Activated T-cell treated with anti-CD3 and anti-CD28 coated beads for 48 hours (primary cell): ENCODE measurements at places on chromosomes 3 and 15.

DNA sequence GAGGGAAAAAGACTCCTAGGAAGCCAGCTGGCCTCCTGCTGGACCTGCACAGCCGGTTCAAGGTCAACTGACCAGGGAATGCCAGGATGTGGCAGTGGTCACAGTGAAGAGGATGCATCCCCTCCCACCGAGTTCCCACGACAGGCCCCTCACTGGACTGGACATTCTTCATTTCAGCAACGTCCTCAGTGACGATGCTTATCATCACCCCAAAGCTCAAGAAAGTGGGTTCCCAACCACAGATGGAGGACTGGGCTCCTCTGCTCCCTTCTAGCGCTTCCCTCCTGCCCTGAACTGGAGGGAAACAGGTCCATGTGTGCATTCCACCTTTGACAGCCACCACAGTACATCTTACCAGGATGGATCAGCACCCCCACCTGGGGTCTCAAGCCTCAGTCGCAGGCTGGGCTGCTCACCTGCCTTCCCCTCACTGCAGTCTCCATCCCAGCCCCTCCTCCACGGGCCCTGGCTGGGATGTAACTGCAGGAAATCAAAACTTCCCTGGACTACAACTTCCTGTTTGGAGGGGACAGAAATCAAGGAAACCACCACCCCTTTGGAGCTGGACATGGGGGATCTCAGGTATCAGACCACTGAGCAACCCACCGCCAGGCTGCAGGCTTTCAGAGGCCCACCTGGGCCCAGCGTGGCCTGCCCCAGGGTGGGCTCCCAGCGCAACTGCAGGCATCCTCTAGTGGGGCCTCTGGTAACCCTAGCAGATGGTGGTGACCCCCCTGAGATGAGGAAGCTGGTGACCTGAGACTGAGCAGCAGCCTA, 7.3 kb downstream of the CALML4 start:
- no peak for DNase-seq

DNA sequence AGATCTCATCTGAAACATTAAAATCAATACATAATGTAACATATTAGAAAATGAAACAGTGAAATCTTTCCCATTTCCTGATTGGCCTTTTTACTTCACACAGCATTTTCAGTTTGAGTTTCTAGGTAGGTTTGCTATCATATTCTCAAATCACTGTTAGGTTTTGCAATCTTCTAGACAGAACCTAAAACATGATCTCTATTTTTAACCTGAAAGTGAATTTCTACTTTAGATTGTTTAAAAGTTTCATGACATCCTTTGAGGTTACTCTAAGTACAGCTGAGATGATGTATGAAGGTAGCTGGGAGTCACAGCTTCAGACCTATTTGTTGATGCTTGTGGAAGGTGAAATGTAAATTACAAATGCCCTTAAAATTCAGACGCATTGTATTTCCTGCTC, 118.4 kb upstream of the GPR149 start:
- DNase-seq: no peak

- no peak for DNase-seq
Observed at GRCh38 chr3:15010664-15011063, 54.5 kb downstream of the MRPS25 start.

DNA sequence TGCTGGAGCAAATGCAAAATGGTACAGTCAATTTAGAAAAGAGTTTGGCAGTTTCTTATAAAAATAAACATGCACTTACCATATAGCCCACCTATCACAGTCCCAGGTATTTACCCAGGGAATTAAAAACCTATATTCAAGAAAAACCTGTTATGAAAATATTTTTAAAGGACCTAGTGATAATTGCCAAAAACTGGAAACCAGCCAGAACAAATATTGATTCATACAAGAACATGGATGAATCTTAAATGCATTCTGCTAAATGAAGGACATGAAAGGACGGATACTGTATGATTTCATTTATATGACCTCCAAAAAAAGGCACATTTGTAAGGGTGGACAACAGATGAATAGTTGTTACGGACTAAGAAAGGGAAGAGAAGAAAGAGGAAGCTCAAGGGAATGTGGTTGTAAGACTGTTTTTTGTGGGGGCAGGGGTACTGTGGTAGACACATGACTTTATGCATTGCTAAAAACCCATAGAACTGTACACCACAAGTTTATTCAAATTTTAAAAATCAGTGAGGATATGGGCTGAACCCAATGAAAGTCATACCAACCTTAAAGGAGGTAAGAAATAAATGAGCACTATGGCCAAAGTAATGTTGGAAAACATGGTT, 61.0 kb downstream of the ZBBX start:
- DNase-seq: no peak

DNA sequence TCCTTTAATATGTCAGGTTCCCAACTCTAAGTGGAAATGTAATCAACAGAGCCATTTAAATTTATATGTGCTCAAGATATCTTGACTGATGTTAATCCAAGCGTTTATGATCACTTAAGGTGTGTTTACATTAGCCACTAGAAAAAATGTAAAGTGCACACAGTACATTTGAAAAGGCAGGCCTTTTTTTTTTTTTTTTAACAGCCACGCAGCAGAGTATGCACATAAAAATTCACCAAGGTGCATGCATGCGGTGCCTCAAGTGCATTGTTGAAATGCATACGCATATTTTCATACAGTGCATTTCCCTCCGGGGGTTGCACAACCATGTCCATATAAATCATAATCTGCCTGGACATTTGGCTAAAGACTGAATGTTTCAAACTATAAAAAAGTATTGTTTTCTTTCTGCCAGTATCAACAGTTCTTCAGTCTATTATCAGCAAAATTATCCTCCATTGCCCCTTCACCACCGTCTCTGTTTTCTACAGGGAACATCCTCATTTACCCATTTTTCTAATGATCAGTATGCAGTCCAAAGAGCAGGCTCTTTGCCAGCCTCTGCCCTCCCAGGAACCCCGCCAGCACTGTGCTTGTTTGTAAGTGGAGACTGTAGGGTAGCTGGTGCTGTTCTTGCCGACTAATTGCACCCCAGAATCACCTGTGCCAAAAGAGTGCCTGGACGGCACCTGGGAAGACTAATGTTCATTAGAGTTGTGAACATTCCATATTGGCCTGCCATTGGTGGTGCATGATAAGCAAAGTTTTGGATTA, 611.2 kb upstream of the CFAP20DC start:
- DNase-seq: no peak
